ENCODE measurements at places on chromosomes 7 and 10.

GRCh38 chr7:137937202-137937560, 64.7 kb downstream of the CREB3L2 start:
- no peak for DNase-seq

- DNase-seq = no peak
Measured at GRCh38 chr10:105968666-105969065, 1195.8 kb downstream of the SORCS1 start.

GRCh38 chr7:142992427-142992826, 30.3 kb upstream of the KEL start:
- no peak for DNase-seq

DNA sequence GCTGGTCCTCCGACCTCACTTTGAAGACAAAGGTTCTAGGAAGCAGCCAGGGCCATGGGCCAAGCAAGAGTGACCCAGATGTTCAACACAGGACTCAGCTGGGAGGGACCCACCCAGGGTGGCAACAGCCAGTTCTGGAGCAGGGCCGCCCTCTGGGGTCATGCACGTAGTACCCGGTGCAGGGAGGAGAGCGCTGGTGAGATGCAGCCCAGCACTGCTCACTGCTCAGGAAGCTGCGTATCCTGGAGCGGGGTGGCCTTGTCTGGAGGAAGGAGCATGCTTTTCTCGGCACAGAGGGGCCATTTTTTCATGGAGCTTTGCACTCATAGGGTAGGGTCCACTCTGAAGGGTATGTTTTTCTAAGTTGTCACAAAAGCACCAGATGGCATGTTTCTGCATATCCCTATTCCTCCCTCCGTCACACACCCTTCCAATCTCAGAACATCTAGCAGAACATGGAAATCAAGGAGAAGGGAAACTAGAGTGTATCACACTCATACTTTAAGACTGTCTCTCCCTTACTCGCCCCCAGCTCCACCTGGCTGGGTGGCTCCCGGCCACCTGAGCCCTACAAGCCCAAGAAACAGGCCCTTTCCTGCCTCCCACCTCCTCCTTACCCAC, 132.6 kb downstream of the CDH23 start:
- no peak for DNase-seq

GRCh38 chr10:70380350-70381135, 1.9 kb downstream of the LRRC20 start:
- DNase-seq = no peak

DNA sequence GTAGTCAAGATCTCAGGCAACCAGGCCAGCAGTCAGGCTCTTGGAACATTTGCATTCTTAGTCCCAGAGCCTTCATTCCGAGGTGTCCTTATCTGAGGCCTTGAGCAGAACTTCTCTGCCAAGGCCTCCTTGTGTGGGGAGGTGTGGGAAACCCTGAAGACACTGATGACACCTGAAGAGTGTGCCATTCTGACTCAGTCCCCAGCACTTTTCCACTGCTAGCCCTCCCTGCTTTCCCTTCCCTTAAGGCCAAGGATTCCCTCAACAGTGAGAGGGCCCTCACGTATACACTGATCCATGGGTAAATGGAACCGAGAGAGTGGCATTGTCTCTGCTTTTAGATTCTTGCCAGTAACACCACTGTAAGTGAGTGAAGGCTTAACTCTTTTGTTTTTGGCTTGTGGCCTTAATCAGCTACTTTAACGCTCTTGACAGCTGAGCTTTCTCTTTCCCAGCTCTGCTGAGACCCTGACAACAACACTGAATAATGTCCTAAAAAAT, 30.3 kb downstream of the TRDMT1 start:
- DNase-seq = no peak

Data from left lobe of liver (tissue), 2 donors.